Tibial artery (tissue), 4 donors: ENCODE measurements at places on chromosomes 6 and 20.

DNA sequence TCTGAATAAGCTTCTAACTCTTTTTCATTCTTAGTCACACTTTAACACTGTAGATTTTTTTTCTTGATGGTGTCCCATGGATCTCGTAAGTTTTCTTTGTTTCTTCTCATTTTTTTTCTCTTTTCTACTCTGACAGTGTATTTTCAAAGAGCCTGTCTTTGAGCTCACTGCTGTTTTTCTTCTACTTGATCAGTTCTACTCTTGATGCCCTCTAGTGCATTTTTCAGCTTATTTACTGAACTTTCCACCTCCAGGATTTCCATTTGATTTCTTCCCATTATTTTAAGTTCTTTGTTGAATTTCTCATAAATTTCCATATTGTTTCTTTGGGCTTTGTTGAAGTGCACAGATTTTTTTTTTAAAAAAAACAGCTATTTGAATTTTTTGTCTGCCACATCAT is 2641.1 kb upstream of the DEFB115 start:
- H3K27ac ChIP-seq = no peak overlapping the region
- no peaks in the 10 kb centered on the region for H3K4me1 ChIP-seq
- H3K27me3 ChIP-seq = no peaks in the 10 kb centered on the region
- no peak for DNase-seq
- H3K36me3 ChIP-seq = no peaks in the 10 kb centered on the region

DNA sequence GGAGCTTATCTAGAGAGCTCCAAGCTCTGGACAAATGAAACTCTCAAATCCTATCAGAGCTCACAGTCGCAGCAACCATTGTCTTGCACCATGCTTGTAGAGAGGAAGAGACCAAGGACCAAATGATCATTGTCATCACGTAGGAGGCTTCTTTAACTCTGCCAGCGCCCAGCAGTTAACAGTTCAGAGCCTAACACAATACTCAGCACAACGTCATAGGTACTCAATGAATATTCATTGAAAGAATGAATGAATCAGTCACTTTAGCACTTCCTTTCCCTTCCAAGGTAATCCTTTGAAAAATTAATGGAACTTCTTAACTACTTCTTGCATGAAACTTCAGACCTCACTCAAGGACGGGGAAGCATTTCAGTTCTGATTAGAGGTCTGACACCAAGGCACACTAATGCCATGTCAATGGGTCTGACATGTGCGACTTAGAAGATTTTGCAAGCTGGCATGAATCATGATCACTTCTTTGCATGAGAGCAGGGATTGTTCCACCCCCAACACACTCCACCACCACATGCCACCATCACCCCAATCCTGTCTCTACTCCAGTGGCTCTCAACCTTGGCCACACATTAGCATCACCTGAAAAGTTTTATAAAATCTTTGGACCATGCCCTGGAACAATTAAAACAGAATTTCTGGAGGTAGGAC is 45.1 kb downstream of the KHDC1L start:
- DNase-seq = no peak
- H3K27me3 ChIP-seq = no peaks in the 10 kb centered on the region
- H3K4me3 ChIP-seq = peak overlapping the region; percentile 30
- no peak overlapping the region for H3K27ac ChIP-seq
- no peaks in the 10 kb centered on the region for H3K36me3 ChIP-seq

GRCh38 chr20:49661560-49662329 is 51.9 kb downstream of the B4GALT5 start:
- no peak overlapping the region for H3K27ac ChIP-seq
- H3K4me3 ChIP-seq = no peak overlapping the region
- no peak for DNase-seq
- no peaks in the 10 kb centered on the region for H3K36me3 ChIP-seq
- no peaks in the 10 kb centered on the region for H3K4me1 ChIP-seq
- H3K27me3 ChIP-seq = no peaks in the 10 kb centered on the region

GRCh38 chr6:47413752-47414422 is 63.7 kb upstream of the CD2AP start:
- H3K4me1 ChIP-seq = no peaks in the 10 kb centered on the region
- H3K36me3 ChIP-seq = no peaks in the 10 kb centered on the region
- no peaks in the 10 kb centered on the region for H3K27me3 ChIP-seq
- H3K27ac ChIP-seq = no peak overlapping the region

DNA sequence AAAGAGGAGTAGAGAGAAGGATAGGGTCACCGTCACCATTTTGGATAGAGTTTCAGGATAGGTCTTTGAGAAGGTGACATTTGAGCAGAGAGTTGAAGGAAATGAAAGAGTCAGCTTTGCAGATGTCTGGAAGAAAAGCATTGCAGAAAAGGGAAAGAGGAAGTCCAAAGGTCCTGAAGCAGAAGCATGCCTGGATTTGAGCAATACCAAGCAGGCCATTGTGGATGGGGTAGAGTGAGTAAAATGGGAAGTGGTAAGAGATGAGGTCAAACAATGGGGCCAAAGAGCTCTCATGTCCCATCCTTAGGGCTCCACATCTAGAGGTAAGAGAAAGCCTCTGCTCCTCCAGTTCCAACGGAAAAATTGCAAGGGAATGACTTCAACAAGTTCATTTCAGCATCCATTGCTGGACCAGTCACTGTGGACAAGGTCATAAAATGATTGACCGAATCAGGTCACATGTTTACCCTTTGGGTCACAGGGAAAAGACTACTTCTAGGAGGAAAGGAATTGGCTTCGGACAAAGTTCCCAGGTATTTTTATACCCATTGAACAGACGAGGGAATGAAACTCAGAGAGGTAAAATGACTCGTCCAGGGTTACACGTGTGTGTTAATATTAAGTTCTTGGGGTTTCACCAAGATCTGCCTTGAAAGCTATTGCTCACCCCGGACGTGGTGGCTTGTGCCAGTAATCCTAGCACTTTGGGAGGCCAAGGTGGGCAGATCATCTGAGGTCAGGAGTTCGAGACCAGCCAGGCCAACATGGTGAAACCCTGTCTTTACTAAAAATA is 6.6 kb upstream of the SAMHD1 start:
- no peaks in the 10 kb centered on the region for H3K27me3 ChIP-seq
- H3K27ac ChIP-seq = no peak overlapping the region
- no peaks in the 10 kb centered on the region for H3K4me1 ChIP-seq
- no peak overlapping the region for H3K4me3 ChIP-seq
- no peak for DNase-seq

- no peak for DNase-seq
- H3K36me3 ChIP-seq = no peaks in the 10 kb centered on the region
- H3K4me1 ChIP-seq = no peaks in the 10 kb centered on the region
- no peak overlapping the region for H3K4me3 ChIP-seq
- H3K27me3 ChIP-seq = no peaks in the 10 kb centered on the region
Observed at GRCh38 chr6:28553986-28554881, 28.6 kb downstream of the GPX5 start.

DNA sequence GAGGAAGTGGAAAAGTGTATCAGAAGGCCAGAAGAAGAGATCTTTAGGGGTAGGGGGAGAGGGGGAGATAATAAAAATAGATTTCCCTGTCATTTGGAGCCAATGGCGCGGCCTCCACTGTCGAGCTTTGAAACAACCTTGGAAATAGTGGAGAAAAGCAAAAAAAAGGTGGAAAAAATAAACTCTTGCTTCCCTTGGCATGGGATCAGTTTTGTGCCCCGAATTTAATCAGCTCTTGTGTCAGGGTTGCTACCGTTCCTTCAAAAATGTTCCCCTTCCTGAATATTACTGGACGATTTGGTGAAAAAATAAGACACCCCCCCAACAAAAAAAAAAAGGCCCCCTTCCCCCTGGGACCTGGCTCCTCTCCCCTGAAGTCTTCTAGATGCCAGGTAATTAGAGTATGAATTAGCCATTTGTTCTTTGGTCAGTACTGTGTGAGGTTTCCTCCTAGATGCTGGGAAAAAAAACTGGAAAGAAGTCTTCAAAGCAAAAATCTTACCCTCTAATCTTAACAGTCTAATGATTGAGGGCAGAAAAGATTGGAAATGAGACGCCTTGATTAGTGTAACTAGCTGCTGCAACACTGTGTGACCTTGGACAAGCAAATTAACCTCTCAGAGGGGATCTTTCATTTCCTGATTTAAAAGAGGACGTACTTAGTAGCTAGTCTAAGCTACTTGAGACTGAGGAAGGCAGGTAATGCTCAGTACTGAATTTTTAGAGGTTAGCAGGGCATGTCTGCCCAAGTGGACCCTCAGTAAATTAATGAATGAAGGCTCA is 872 bp upstream of the RBM39 start:
- peak overlapping the region; percentile 99 for H3K27ac ChIP-seq
- DNase-seq = no peak
- H3K27me3 ChIP-seq = no peaks in the 10 kb centered on the region
- peaks cover 28% of the 10 kb centered on the region for H3K36me3 ChIP-seq

DNA sequence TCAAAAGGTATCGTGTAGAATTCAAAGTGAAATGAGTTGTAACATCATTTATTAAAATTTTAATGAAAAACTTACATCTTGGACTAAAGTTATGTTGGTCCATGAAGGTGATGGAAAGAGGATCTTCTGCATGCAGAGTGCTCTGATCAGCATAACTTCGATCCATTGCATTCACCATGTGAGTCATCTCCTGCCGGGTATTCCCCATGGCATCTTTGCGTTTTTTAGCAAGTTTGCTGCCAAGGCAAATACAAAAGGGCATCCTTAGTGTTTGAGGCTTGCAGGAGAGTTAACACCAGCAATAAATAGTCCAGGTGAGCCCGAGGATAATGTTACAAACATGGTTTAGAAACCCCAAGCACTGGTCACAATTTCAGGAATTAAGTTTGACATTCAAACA is 104.2 kb upstream of the THEMIS start:
- H3K4me3 ChIP-seq = no peak overlapping the region
- H3K4me1 ChIP-seq = peaks cover 8% of the 10 kb centered on the region

DNA sequence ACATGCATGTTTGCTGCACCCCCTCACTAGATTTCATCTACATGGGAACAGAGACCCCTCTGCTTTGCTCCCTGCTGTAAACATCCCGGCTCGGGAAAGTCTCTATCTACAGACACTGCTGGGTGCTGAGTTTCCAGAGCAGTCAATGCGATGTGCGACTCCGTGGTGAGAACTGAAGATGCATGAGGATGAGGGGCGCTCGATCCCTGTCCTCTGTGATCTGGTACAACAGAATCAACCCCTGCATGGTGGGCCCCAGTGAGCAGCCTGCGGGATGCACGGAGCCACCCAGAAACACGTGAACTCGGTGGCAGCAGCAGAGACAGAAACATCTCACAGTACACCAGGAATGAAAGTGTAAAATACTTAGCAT is 83.1 kb downstream of the THBS2 start:
- peak; percentile 56 for DNase-seq
- no peak overlapping the region for H3K4me3 ChIP-seq
- H3K36me3 ChIP-seq = no peaks in the 10 kb centered on the region
- H3K27ac ChIP-seq = peak overlapping the region; percentile 83

DNA sequence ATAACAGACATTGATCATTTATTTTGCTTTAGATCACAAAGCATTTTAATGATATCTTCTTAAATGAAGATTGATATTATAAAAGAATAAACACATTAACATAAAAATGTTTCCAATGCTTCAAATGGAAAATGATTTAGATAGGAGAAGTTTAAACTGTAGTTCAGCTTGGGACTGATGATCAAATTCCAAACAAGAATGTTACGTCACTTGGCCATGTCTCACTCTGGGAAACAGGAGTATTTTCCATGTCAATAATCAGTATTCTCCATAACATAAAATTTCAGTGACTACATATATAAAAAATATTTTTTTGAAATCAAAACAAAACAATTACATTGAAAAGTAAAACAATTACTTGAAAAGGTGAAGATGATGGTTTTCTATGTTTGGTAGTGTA is 52.9 kb upstream of the SIM1 start:
- H3K27me3 ChIP-seq = no peaks in the 10 kb centered on the region
- no peak for DNase-seq
- H3K4me1 ChIP-seq = no peaks in the 10 kb centered on the region
- H3K27ac ChIP-seq = no peak overlapping the region
- peaks cover 23% of the 10 kb centered on the region for H3K36me3 ChIP-seq

GRCh38 chr6:52454556-52454955 is 34.4 kb downstream of the EFHC1 start:
- no peaks in the 10 kb centered on the region for H3K27me3 ChIP-seq
- H3K36me3 ChIP-seq = peaks cover 5% of the 10 kb centered on the region
- no peak overlapping the region for H3K4me3 ChIP-seq
- DNase-seq = no peak
- no peak overlapping the region for H3K27ac ChIP-seq

DNA sequence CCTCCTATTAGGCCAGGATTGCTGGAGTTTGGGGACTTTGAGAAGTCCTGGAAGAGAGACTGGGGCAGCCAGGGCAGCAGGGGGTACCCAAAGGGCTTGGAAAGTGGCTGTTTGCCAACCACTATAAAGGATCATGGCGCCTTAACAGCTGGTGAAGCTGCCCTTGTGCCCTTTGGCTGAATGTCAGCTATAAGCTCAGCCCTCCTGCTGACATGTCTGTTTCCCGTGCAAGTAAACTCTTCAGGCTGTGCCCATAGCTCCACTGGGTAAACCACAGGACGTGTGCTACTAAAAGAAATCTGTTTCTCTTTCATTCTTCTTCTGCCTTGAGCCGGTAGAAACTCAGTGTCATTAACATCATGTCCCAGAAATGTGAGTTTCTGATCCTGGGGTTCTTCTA is 97.3 kb downstream of the CAP2 start:
- H3K36me3 ChIP-seq = no peaks in the 10 kb centered on the region
- H3K27ac ChIP-seq = peak overlapping the region; percentile 68
- H3K4me3 ChIP-seq = no peak overlapping the region
- peaks cover 49% of the 10 kb centered on the region for H3K4me1 ChIP-seq
- DNase-seq = no peak

DNA sequence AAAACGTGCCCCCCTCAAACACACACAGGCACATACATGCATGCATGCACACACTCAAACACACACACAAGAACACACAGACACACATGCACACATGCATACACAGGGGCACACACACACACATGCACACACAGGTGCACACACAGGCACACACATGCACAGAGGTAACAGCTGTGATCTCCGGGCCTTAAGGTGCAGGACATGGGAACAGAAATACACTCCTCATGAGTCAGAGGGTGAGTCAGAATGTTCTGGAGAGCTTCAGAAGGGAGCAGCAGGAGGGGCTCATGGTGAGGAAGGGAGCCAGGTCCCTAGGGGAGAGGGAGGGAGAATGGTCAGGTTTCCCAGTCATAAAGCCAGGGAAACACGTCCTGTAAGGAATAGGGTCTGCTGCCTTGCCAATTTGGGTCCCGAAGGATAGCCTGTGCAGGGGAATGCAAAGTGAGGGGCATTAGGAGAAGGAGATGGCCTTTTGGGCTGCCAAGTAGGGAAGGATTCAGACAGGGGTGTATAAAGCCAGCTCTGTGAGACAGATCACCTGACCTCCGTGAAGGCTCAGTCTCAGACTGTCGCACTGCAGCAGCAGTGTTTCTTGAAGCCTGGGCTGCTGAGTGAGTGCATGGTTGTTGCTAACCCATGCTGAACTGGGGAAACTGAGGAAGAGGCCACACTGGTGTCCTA is 123.9 kb downstream of the MAFB start:
- DNase-seq = no peak
- H3K36me3 ChIP-seq = no peaks in the 10 kb centered on the region
- H3K27ac ChIP-seq = no peak overlapping the region
- peaks cover 22% of the 10 kb centered on the region for H3K4me1 ChIP-seq

DNA sequence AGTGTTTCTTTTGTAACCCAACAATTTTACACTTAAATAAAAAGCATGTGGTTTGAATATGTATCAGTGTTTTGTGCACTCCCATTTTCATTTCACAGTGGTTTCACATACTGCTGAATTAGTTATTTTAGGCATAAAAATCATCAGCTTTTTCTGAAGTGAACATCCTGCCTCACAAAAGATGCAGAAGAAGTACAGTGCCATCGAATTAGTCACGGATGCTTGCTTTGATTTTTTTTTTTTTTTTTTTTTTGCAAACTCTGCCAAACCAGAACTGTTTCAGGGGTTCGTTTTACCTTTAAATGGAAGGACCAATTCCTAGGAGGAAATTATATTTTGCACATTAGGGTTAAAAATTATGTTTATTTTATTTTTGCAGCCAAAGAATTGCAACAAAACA is 158.6 kb downstream of the RPS12 start:
- H3K4me3 ChIP-seq = no peak overlapping the region
- no peaks in the 10 kb centered on the region for H3K36me3 ChIP-seq
- no peaks in the 10 kb centered on the region for H3K27me3 ChIP-seq
- no peak for DNase-seq
